ENCODE measurements at places on chromosomes 2 and 18.
A peak's percentile ranks its signal among the peaks of the same experiment; 100 is the strongest.

DNA sequence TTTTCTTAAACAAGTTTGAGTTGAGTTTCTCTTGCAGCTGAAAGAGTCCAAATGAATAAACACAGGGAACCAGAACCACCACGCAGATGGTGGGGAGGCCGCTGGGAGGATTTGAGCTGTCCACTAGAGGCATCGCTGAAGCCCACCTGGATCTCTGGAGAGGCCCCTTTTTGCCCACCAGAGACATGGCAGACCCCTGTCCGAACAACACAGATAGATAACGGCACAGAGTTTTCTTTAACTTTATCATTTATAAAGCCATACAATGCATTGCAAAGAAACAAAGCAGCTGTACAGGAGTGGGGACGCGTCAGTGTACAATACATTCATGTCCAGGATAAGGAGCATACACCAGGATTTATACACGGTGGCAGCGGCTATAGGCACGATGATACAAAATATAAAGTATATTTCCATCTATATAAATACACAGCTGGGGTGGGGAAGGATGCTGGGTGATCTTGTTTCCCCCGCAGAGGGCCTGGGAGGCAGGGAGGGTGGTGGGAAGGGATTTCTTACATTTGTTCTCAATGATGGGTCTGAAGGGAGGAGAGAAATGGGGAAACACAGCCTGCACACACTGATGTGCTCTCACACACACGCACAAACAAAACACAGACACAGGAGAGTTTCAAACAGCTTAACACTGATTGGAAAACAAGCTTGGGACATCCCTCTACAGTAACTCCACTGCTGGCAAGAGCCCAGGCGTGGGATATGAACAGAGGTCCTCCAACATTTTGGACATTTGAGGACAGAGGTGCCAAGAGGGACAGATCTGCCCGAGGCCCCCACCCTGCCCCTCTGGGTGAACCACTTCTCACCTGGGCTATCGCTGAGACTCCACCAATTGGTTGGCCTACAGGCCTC lies 203.0 kb downstream of the TNS1 start:
- H3K36me3 ChIP-seq: peaks cover 8% of the 10 kb centered on the region
- peaks cover 12% of the 10 kb centered on the region for H3K4me1 ChIP-seq
- no peak overlapping the region for H3K27ac ChIP-seq
- no peak overlapping the region for H3K4me3 ChIP-seq
- no peak for DNase-seq

GRCh38 chr2:165328272-165328671 lies 89.1 kb downstream of the SCN2A start:
- H3K4me1 ChIP-seq: no peaks in the 10 kb centered on the region
- H3K27me3 ChIP-seq: no peaks in the 10 kb centered on the region
- no peak for DNase-seq
- no peaks in the 10 kb centered on the region for H3K36me3 ChIP-seq
- no peak overlapping the region for H3K4me3 ChIP-seq
- H3K27ac ChIP-seq: no peak overlapping the region

GRCh38 chr2:30472326-30472725 lies 25.3 kb downstream of the LCLAT1 start:
- no peak overlapping the region for H3K27ac ChIP-seq
- peaks cover 12% of the 10 kb centered on the region for H3K4me1 ChIP-seq
- no peaks in the 10 kb centered on the region for H3K27me3 ChIP-seq
- H3K36me3 ChIP-seq: no peaks in the 10 kb centered on the region
- DNase-seq: no peak
- H3K4me3 ChIP-seq: no peak overlapping the region

GRCh38 chr2:85770786-85771409 lies 17.1 kb downstream of the ATOH8 start:
- H3K36me3 ChIP-seq: no peaks in the 10 kb centered on the region
- DNase-seq: no peak
- H3K4me3 ChIP-seq: no peak overlapping the region
- H3K27ac ChIP-seq: peak overlapping the region; percentile 79
- H3K4me1 ChIP-seq: peaks cover 95% of the 10 kb centered on the region

DNA sequence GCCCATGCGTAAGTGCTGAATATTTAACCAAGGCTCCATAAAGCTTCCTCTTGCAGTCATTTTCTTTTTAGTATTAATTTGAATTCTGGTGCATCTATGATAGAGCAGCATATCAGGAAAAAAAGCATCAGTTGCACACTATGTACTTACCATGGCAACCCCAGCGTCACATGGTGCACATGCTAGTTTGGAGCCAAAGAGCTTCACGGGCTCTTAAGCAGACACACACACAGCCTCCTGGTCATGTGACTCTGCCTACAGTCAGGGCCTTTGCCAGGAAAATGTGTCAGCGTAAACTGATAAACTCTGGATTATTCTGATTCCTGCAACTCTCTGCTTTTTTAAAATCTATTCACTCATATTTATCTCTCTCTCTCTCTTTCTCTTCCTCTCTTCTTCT lies 30.2 kb downstream of the NYAP2 start:
- DNase-seq: no peak
- no peaks in the 10 kb centered on the region for H3K4me1 ChIP-seq
- no peak overlapping the region for H3K4me3 ChIP-seq
- H3K36me3 ChIP-seq: no peaks in the 10 kb centered on the region

GRCh38 chr2:230714136-230714480 lies 1.5 kb downstream of the CAB39 start:
- no peak for DNase-seq
- peaks cover 73% of the 10 kb centered on the region for H3K4me1 ChIP-seq
- H3K4me3 ChIP-seq: peak overlapping the region; percentile 88
- no peaks in the 10 kb centered on the region for H3K27me3 ChIP-seq
- peak overlapping the region; percentile 97 for H3K27ac ChIP-seq

- no peak overlapping the region for H3K4me3 ChIP-seq
- H3K36me3 ChIP-seq: no peaks in the 10 kb centered on the region
- DNase-seq: no peak
- no peaks in the 10 kb centered on the region for H3K27me3 ChIP-seq
- H3K27ac ChIP-seq: no peak overlapping the region
- H3K4me1 ChIP-seq: no peaks in the 10 kb centered on the region
These were observed 284.3 kb downstream of the ERBB4 start for GRCh38 chr2:212254339-212254738.

DNA sequence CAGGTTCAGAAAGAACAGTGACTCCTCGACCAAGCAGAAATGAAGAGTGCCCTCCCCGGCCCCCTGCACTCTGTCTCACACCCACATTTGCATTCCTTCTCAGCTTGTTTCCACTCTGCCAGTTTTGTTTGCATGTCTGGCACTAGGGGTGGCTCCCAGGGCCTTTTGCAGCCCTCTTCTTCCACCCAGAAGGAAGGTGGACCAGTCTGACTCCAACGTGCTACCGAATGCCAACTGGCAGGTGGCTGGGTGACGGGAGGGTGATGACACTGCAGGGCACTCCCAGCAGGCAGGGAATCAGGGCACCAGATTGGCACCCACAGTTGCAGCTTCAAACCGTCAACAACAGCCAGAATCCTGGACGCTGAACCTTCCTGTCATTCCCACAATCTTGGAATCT lies 371.1 kb downstream of the TXNL1 start:
- no peak overlapping the region for H3K27ac ChIP-seq
- H3K36me3 ChIP-seq: no peaks in the 10 kb centered on the region
- H3K4me1 ChIP-seq: peaks cover 8% of the 10 kb centered on the region
- DNase-seq: no peak

DNA sequence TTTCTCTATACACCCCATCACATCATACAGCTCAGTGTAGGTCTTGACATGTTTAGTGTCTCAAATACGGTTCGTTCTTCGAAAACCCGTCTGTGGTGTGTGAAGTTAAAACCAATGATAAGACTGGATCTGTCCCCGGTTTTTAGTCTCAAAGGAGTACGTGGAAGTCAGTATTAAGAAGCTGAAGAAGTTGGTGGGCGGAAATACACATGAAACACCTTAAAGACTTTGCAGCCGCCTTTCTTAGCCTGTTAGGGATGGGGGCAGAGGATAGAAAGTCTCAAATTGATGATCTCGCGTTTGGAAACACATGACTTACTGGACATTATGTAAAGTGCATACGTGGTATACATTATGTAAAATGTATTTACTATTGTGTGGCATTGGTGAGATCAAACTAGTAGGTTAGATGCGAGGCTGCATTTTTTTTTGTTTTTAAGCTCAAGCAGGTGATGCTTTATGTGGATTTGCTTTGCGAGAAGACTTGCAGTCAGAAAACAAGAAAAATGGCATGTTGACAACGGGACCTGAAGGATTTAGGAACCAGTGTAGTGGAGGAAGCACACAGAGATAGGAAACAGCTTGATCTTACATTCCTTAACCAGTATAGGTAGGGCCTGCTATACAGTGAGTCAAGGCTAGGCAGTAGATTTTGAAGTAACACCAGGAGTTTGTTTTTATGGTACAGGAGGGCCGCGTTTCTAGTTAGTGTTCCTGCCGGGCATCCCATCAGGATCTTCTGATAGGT lies 1.2 kb downstream of the CNOT11 start:
- no peak for DNase-seq
- peaks cover 40% of the 10 kb centered on the region for H3K4me1 ChIP-seq
- H3K36me3 ChIP-seq: peaks cover 5% of the 10 kb centered on the region

DNA sequence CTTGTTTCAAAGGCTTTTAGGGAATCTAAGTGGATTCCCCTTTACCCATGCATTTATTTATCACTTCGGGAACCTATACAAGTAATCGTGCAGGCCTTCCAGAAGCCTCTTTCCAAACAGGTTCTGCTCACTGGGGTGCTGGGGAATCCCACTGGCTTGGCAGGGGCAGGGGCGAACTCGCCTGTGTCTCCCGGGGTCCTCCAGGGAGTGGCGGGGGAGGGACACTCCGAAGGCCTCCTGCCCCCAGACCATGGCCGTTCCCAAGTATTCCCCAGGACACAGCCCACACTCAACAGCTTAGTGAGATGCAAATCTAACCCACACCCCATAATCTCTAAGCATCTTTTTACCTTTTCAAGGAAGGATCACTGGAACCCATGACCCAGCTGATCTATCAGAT lies 6.5 kb downstream of the DNMT3A start:
- H3K27ac ChIP-seq: peak overlapping the region; percentile 2
- H3K4me1 ChIP-seq: peaks cover 100% of the 10 kb centered on the region
- no peak overlapping the region for H3K4me3 ChIP-seq
- H3K27me3 ChIP-seq: no peaks in the 10 kb centered on the region
- DNase-seq: peak; percentile 48

DNA sequence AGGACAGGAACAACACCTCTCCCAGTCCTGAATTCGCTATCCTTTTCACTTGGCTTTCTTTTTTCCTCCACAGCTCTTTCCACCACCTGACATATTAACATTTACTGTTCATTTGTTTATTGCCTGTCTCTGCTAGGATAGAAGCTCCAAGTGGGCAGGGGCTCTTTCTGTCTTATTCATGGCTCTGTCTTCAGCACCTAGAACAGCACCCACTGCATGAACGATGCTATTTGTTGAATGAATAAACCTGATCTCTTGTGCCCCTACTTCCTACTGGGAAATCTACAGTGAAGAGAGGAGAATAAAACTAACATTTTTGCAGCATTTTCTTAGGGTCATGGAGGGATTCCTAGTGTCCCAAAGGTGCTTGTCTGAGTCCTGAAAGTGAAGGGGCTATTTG lies 24.4 kb upstream of the GAREM2 start:
- DNase-seq: no peak
- H3K27ac ChIP-seq: no peak overlapping the region
- H3K4me3 ChIP-seq: no peak overlapping the region
- H3K27me3 ChIP-seq: no peaks in the 10 kb centered on the region
- H3K36me3 ChIP-seq: no peaks in the 10 kb centered on the region
- H3K4me1 ChIP-seq: no peaks in the 10 kb centered on the region

DNA sequence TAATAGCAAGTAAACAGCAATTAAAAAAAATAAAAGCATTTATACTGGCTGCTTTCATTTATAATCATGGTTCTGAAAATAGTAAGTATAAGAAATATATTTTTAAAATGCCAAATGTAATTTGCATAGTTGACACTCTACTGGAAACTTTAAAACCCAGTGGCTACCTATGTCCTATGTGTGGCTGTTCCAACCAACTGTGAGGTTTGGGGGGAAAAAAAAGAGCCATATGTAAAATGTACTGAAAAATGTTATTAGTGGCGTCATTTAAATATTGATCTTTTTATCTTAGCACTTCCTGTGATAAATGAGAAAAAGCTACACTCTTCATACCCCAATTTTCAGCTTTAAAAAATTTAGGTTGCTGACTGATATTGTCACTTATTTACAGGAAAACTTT lies 270.7 kb downstream of the TCF4 start:
- no peaks in the 10 kb centered on the region for H3K36me3 ChIP-seq
- no peak for DNase-seq
- H3K27me3 ChIP-seq: no peaks in the 10 kb centered on the region
- H3K4me3 ChIP-seq: peak overlapping the region; percentile 54
- peaks cover 44% of the 10 kb centered on the region for H3K4me1 ChIP-seq

GRCh38 chr18:59861009-59861408 lies 38.8 kb upstream of the PMAIP1 start:
- no peak overlapping the region for H3K27ac ChIP-seq
- no peaks in the 10 kb centered on the region for H3K27me3 ChIP-seq
- H3K4me3 ChIP-seq: no peak overlapping the region

- DNase-seq: no peak
- H3K27ac ChIP-seq: no peak overlapping the region
- no peaks in the 10 kb centered on the region for H3K36me3 ChIP-seq
- H3K4me3 ChIP-seq: no peak overlapping the region
- no peaks in the 10 kb centered on the region for H3K4me1 ChIP-seq
These were observed 246.6 kb upstream of the CDH20 start for GRCh38 chr18:61086657-61087056.

DNA sequence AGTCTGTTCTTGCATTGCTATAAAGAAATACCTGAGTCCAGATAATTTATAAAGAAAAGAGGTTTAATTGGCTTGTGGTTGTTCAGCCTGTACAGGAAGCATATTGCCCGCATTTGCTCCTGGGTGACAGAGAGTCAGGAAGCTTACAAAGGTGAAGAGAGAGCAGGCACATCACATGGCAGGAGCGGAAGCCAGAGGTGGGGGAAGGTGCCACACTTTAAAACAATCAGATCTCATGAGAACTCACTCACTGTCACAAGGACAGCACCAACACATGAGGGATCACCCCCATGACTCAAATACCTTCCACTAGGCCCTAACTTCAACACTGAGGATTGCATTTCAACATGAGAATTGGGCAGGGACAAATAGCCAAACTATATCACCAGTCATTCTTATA lies 124.8 kb upstream of the COL5A2 start:
- H3K36me3 ChIP-seq: no peaks in the 10 kb centered on the region
- H3K4me3 ChIP-seq: no peak overlapping the region
- H3K4me1 ChIP-seq: no peaks in the 10 kb centered on the region
- H3K27ac ChIP-seq: no peak overlapping the region

DNA sequence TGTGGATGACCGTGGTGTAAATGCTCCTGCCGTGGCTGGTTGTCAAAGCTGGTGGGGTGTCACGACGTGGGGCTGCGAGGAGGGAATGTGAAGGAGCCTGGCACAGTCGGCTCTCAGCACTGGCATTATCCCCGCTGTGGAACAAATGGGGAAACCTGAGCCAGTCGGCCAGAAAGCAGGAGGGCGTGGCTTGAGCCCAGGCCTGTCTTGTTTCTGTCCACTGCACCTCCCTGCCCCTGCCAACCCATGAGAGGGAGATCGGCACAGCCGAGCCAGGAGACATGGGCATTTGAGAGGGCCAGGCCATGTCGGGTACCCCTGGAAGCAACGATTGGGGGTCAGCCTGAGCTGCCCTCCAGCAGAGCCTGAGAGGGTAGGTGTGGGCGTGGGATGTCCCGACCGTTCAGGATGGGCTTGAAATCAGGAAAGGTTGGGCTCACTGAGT lies 44.5 kb downstream of the PDIA6 start:
- H3K27me3 ChIP-seq: no peaks in the 10 kb centered on the region
- no peaks in the 10 kb centered on the region for H3K36me3 ChIP-seq
- H3K4me3 ChIP-seq: no peak overlapping the region
- DNase-seq: peak; percentile 58
